ENCODE measurements at places on chromosomes 3 and 15.

DNA sequence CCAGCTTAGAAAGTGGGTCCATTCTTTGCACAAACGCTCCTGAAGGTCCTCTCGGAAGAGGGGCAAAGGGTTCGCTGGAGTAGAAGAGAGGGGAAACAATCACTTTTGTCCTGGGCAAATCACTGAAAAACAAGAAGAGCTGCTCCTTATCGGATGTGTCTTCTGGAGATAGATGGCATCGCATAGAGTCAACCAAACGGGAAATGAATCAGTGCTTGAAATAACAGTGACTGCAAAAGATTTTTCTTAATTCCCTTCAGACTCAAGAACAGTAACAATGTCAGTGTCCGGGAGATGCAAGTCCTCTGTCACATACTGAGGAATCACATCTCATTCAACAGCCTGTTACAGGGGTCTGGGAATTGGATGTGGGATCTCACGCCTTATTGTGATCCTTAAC is 78.8 kb upstream of the PCSK6 start:
- DNase-seq: no peak

GRCh38 chr15:39804026-39804425 is 21.4 kb upstream of the FSIP1 start:
- no peak for DNase-seq

GRCh38 chr3:47580481-47580880 is 1.8 kb upstream of the CSPG5 start:
- no peak for DNase-seq

GRCh38 chr3:129038121-129038855 is 22.3 kb upstream of the GP9 start:
- DNase-seq: no peak

DNA sequence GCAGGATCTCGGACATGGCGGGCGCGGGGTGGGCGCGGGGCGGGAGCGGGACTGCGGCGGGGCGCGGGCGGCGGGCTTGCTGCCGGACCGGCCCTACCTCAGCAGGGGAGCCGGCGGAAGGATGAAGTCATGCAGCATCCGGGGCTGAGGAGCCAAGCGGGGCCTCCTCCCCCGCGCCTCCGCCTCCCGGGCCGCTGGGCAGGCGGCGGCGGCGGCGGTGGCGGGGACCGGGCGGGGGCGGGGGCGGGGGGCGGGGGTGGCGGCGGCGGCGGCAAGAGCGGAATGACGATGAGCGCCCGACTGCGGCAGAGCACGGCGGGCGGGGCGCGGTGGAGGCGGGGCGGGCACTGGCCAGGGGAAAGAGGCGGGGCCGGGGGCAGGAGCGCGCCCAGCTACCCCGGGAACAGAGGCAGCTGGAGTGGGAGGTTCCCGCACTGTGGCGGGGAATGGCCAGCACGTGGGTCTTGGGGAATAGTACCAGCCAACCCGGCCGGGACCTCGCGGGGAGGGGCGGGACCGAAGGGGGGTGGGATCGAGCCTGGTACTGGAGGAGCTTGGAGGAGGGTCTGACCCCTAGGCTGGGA is at the start of gene CAMK2N2:
CAMK2N2 (minus strand) TSS at position 284 of the 584 bp plus-strand sequence; CDS start at position 16, 268 bp downstream.
- DNase-seq: peak; percentile 92

DNA sequence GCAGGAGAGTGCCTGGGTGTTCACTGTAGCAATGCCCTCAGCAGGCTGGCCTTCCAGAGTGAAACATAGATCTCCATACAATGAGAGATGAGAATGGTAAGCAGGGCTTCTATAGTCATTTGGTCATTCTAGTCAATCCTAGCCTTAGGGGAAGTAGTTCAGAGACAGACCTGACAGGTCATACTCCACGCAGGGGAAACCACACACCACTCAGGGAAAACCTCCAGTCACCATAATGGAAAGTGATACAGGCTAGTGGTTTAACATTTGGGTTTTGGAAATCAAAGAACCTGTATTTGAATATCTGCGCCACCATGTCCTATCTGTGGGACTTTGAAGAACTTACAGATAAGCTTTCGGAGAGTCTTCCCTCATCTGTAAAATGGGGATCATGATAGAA is 425.7 kb upstream of the PPP2R3A start:
- DNase-seq: no peak

- no peak for DNase-seq
Observed at GRCh38 chr3:140052771-140053702, 118.1 kb downstream of the CLSTN2 start.

GRCh38 chr15:39497016-39497758 is 83.7 kb upstream of the THBS1 start:
- DNase-seq: no peak

DNA sequence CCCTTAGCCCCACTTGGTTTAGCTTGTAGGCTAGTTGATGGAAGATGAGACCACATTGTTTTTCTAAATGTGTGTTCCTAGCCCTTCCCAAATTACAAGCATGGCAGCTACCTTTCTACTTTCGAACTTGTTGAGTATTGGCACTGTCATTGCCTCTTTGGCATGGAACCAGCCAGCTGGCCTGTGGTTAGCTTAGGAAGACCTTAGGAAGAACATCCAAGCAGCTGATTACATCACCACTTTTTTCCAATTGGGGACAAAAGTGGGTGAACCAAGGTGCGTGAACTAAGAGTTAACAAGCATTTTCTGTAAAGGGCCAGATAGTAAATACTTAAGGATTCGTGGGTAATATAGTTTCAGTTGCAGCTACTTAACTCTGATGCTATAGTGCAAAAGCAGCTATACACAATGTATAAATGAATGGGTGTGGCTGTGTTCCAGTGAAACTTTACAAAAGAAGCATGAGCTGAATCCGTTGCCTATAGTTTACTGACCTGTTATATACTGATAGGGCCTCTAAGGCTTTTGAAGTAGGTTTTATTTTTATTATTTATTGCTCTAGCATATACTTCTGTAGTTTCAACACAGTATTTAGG is 8.5 kb downstream of the KLHL18 start:
- no peak for DNase-seq

GRCh38 chr3:16468002-16468335 is 45.5 kb downstream of the RFTN1 start:
- no peak for DNase-seq

DNA sequence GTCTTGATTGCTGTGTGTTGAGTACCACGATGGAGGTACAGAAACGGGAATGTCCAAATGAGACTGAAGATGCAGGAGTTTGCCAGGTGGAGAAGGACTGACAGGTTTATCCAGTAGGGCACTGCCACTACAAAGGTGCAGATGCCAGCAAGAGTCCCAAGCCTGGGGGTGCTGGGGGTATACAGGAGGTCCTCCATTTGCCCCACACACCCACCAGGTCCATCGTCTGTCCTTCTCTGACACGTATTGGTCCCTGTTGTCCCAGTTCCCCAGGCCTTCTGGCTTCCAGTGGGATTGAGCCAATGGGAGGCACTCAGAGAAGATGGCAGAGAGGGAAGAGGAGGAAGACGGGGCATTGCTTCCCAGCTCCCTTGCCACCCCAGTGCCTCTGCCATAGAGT is 6.6 kb downstream of the HAPLN3 start:
- DNase-seq: no peak

- DNase-seq: no peak
Observed at GRCh38 chr15:69748576-69749185, 296.1 kb downstream of the RPLP1 start.

DNA sequence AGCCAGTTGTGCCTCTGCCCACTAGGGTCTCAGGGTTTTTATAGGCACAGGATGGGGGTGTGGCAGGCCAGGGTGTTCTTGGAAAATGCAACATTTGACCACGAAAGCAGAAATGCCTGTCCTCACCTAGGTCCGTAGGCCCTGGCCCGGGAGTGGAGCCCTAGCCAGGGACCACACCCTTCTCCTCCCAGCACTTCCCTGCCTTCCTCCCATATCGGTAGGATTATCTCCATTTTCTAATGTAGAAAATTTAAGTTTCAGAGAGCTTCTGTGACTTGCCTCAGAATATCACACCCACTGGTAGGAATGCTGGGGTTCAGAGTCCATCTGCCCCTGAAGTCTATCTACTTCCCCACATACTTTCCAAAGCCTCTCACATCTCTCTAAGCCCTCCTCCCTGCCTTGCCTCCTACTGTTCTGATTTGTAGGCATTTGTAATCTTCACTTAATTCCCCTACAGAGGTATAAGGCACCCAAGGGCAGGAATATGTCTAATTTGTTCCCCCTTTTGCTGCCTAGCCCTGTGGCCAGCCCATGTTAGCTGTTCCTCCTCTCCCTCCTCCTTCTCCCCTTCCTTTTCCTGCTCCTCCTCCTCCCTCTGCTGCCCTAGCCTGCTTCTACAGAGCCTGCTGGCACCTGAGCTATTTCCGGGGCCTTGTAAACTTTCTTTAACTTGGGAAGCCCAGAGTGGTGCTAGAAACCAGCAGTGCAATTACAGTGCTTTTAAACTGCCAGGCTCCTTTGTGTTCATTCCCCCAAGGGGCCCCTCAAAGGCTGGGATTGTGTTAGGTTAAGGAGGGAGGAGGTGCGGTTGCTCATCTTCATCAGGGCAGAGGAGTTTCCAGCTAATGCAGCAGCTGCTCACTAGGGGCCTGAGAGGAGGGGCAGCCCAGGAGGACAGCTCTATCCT is 71.1 kb downstream of the MRPL46 start:
- no peak for DNase-seq

DNA sequence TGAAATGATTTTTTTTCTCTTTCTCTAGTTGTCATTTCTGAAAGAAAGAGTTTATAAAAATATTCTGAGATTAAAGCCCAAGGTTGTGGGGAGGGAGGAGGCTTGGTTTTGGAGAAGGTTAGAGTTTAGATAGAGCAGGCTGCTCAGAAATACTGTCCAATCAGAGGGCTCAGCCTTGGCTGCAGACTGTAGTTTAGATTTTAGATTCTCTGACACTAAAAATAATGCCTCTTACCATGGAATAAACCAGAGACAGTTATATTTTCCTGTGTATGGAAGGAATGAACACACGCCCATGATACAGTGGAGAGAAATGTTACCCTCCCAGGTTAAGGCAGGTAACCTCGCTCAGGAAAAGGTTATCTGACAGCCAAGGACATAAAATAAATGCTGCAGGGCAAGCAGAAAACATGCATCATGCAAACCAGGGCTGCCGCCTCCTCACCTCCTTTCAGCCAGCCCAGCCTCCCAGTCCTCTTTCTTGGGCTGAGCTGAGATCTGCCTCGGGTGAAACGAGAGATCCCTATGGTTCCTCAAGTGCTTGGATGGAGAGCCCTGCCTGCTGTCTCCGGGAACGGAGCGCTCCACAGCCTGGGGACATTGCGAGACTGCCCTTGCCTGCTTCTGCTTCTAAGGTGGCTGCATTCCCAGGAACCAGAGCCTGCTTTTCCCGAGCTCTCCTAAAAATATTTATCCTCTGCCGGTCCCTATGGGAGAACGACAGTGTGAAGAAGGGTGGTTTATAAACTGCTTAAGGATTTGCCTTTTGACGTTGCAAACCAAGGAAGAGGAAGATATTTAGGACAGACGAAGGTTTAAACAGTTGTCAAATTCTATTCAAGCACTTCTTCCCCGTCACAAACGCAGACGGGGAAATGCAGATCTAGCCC is 848 bp downstream of the NCEH1 start:
- DNase-seq: peak; percentile 26

GRCh38 chr3:183285828-183286457 is 32.9 kb downstream of the B3GNT5 start:
- DNase-seq: peak; percentile 82

GRCh38 chr3:187954516-187954872 is 199.5 kb upstream of the LPP start:
- no peak for DNase-seq

DNA sequence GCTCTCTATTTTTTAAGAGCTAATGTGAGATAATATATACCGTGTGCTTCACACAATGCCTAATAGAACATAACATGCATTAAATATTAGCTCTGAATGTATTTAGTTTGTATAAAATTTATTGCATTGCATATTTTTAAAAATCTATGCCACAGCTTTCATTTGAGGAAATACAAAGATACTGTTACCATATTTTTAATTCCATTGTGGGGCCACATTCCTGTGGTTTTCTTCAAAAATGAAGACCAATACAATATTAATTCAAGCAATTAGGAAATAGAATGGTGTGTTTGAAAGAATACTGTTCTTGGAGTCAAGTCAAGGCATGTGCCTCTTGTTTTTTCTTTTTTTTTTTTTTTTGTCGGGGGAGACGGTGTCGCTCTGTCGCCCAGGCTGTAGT is 95.4 kb upstream of the CADPS start:
- DNase-seq: no peak

DNA sequence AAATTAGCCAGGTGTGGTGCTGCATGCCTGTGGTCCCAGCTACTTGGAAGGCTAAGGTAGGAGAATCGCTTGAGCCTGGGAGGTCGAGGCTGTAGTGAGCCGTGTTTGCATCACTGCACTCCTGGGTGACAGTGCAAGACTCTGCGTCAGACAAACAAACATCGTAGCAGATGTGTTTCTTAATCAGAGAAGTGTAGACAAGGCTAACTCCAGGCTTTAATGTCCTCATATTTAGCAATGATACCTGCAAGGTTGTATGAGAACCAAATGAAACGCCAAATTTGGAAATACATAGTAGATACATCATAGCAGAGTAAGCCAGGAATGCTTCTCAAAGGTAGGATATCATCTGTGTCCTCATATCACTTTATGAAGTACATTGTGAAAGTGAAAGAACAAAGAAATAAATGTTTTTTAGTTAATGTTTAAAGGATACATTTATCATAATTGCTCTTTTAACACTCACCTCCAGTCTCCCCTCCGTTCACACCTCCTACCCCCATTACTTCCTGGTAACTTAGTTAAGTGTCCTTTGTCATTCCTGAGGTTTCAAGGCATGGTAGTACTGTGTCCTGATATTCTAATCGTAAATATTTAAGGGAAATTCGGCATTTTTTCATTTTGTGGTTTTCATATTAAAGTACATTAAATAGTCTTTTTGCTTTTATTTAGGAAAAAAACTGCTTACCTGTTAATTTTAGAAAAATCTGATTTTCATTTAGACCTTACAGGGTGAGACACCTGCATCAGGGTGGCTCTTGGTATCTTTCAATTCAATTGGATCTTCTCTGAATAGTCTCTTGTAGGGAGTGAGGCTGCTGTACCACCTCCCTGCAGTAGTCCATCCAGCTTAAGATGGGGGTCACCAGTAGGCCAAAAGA is 96.1 kb downstream of the OPA1 start:
- no peak for DNase-seq

DNA sequence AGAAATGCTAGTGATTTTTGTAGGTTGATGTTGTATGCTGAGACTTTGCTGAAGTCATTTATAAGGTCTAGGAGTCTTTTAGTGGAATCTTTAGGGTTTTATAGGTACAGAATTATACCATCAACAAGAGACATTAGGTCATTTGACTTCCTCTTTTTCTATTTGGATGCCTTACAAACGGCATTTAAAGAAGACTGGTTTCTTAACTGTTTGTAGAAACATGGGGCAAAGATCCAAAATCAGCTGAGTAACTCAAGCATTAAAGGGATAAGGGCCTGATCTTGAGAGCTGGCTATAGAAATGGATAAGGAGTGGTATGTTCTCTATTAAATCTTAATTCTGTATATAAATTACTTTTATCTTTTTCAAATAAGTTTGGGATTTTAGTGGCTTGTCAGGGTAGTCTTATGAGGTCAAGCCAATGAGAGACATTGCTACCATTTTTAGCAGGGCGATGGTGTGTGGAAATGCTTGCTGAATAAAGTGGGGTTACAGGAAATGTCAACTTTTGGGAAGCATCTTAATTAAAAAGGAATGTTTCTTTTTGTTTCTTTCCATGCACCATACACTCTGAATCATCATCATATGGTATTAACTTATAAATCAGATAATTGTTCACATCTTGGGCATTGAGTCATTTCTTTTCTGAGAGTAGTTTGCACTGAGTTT is 197.7 kb upstream of the GBE1 start:
- DNase-seq: no peak
